ENCODE measurements at places on chromosomes 5 and 9.

DNA sequence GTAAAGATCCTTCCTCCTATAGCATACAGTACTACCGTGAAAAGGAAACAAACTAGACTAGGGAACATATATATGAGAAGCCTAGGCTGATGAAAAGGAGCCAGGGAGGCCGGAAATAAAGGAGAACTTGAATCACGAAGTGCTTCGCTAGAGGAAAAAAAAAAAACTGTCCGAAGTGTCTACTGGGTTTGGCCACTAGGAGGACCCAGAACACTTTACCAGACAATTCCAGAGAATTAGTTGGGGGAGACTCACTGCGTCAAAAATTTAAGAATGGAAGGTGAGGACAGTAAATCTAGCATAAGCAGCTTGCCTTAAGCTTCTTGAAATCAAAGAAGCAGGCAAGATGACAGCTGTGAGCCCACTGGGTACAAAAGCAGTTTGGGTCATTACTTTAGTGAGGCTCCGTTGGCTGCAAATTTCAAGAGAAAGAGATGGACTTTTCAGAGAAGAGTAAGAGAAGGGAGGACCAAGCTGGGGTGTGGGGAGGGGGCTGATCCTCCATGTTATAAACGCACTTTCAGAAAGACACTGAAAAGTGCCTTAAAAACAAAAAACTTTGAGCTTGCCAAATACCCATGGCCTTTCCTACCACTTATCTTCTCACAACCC lies 47.4 kb downstream of the P4HA2 start:
- no peak for DNase-seq

DNA sequence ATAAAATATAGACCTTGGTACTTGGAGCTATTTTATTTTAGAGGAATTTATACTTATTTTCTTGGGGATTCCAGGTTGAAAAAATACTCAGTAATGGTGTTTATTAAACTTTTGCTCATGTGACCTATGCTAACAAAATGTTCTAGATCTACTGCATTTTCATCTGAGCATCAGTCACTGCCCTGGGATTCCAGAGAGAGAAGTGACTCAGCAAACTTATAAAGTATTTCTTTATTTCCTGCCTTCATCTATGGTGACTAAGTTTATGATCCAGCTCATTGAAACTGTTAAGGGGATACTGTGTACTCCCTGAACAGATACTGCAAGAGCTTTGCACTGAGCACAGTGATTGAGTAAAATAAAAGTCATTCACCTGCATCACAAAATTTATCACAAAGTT lies 298.5 kb upstream of the CDH18 start:
- DNase-seq: no peak

- DNase-seq: no peak
Observed at GRCh38 chr9:77731930-77732329, 83.8 kb upstream of the GNA14 start.

- DNase-seq: no peak
Observed at GRCh38 chr9:29311221-29311620, 1737.9 kb upstream of the C9orf72 start.

DNA sequence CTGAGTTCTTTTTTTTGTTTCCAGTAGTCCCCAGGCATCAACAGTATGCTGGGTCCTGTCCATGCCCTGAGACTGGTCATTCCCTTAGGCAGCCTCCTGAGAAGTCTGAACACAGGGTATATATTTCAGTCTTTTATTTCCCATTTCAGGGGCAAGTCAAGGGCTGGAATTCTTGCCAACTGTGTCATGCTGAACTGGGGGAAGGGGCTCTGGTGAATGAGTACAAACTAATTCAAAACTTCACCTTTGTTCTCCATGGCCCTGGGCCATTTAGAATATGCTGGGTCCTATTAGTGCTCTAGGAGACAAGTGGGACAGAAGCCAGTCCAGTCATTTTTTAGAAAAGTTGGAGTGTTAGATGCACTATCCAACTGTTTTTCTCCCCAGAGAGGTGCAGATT lies 170.3 kb downstream of the TMC1 start:
- DNase-seq: no peak
